ENCODE measurements at places on chromosomes 2 and 18.

DNA sequence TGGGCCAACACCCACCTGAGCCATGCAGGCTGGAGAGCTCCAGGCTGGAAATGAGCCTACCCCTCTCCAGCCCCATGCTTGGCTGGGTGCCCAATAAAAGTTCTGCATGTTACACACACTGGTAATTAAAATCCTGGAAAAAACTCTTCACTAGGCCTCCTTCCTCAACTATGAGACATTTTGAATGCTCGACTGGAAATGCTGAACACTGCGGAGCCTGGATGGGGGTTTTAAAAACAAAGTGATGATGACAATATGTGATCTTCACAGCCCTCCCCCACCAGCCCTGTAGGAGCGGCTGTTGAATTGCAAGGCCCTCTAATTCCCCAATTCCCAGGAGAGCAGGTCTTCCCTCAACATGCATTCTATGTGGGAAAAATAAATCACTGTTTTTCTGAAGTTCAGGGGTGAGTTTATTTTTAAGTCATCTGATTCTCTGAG, 179.2 kb downstream of the TTC32 start:
- DNase-seq, result no peak

DNA sequence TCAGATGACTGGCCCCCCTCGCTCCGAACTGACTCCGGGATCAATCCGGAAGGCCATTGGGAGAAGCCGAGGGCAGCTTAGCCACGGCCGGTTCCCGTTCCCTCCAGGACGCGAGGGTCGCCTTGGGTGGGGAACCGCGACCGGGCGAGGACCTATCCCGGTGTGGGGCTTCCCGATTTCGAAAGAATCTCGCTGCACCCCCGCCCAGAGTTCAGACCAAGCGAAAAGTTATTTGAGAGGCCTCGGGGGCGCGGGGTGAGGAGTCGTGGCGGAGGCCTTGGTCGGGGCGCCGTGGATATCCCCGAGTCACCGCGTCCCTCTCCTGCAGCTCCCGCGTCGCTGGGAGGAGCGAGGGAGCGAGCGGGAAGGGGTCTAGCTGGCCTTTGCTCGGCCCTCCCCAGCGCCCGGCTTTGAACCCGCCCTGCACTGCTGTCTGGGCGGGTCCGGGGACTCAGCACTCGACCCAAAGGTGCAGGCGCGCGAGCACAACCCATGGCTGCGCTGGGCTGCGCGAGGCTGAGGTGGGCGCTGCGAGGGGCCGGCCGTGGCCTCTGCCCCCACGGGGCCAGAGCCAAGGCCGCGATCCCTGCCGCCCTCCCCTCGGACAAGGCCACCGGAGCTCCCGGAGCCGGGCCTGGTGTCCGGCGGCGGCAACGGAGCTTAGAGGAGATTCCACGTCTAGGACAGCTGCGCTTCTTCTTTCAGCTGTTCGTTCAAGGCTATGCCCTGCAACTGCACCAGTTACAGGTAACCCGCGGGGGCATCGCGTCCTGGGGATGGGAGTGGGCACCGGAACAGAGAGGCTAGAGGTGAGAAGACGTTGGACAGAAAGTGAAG, at the start of gene CYP27A1:
CYP27A1 (plus strand) TSS at position 457 of the 837 bp plus-strand sequence; CDS start at position 493, 36 bp downstream.
- no peak for DNase-seq

GRCh38 chr18:11570073-11570588, 39.3 kb upstream of the SLC35G4 start:
- no peak for DNase-seq

DNA sequence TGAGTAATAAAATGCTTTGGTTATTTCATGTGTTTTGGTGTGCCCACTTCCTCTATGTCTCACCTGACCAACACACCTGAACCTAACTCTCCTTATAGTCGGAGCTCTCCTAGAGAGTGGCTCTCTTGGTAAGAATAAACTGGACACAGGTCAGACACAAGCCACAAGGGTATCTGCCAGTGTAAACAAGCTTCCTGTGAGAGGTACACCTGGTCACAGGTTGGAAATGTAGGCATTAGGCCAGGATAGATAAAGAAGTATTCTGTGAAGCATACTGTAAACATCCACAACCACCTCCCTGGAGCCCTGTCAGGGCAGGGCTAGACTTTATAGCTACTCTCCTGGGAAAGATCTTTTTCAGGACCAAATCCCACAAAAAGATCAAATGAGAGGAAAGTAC, 69.4 kb downstream of the ZDBF2 start:
- no peak for DNase-seq

DNA sequence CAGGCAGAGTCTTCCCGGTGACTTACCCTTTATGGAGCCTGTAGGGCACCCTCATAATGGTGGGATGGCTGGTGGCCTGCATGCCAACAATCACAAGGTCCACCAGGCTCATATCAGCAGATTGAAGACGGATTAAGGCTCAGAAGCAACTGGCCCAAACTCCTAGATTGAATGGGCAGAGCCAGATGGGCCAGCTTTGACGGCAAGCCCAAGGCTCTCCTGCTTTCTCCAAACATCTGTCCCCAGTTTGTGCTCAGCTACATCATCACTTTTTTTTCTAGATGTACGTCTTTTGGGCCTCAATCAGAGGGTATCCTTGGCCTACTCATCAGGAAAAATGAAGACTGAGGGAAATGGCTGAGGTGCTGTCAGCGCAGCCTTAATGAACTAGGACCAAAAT, 114.6 kb downstream of the VIT start:
- DNase-seq, result no peak

- DNase-seq, result no peak
Observed at GRCh38 chr2:215626812-215627281, 191.0 kb upstream of the FN1 start.

GRCh38 chr2:27264253-27264752, 1.5 kb upstream of the SLC30A3 start:
- no peak for DNase-seq

DNA sequence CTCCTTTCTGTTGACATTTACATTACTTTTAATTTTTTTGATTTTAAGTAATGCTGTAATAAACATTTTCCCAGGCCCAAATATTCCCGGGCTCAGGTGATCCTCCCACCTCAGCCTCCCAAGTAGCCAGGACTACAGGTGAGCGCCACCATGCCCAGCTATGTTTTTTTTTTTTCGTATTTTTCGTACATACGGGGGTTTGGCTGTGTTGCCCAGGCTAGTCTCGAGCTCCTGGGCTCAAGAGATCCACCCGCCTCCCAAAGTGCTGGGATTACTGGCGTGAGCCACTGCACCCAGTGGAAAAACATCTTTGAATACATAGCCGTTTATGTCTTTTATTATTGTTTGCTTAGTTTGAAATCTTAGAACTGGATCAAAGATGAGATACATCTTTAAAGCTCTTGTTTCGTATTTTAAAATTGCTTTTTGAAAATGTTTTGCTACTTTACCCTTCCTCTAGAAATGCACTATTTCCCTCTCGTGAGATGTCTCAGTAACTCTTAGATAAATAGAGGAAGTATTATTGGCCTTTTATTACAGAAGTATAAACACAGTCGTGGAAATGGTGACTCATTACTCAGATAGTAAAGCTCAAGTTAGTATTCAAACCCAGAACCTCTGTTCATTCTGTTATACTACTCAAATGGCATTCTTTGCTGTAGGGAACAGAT, 2.4 kb downstream of the SMCHD1 start:
- no peak for DNase-seq

GRCh38 chr2:227293531-227293930, 31.5 kb upstream of the MFF start:
- no peak for DNase-seq

DNA sequence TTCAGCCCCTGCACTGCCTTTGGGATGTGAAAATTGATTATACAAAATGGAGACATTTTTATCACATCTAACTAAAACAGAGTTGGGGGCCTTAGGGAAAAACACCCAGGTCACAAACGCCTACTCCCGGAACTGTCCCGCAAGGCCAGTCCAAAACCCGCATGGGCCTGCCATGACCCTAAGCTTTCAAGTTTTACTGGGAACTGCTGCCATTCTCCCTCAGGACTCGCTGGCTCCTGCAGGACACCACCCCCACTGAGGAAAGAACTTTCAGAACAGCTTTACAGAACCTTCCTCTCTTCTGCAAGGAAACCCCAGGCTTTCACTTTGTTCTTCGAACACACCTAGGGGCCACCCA, 320.4 kb upstream of the HS6ST1 start:
- DNase-seq, result no peak

DNA sequence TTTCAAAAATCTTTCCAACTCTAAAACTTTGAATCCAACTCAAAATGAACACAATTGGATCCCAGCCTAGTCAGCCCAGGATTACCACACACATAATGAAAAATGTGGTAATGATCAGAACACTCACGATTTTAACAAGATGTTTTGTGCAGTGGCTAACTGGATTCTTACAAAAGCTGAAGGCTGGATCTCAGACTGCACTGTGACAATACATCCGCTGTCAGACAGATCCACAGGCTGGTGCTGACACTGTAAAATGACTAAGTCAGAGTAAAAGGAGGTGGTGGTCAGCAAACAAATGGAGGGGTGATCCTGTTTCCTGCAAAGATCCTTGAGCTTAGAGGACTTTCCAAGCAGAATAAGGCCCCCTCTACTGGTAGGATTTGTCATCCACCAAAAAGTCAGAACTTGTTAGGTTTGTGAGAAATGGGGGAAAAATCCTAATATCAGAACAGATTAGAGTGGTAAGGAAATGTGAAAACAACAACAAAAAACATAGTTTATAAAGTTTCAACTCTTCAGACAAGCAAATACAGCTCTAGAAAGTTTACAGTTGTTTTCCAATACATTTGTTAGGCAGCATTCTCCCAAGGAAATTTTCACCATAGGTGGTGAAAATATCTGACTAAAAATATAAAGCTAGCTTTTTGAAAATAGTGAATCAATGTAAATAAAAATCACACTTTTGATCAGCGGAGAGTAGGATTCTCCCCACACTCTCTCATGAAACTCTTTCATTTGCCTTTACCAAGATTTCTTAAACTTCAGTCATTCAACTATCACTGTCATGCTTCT, 211.9 kb downstream of the AGPS start:
- DNase-seq, result no peak

DNA sequence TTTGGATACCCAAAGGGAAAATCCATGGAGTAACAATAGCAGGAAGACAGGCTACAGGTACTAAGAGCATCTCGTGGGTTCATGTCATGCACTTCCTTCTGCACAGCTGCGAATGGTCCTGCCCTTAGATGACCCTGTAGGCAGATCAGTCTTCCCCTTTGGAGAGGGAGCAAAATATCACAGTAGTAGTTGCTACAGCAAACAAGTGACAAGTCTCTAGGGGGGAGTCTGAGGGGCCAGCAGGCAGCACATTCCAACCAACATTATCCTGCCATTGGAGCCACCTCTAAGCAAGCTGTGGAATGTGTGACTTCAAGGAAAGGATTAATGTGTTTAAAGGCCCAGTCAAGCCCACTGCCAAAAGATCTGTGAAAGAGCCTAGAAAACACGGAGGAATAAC, 273.2 kb upstream of the PARD3B start:
- DNase-seq, result no peak

GRCh38 chr2:230202430-230203109, 17.2 kb downstream of the SP110 start:
- no peak for DNase-seq

DNA sequence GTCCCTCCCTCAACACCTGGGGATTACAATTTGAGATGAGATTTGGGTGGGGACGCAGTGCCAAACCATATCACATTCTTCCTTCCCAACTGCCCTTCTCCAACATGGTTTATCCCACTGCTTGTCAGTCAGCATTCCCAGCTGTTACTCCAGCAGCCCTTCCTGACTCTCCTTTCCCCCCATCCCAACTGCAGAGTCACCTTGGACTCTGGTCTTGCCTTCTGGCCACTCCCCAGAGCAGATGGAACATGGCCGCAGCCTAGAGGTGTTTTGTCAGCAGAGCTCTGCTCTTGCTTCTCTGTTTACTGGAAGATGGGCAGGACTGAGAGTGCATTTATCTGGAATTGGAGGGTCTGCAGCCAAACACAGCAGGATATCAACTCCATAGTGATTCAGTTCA, 51.2 kb upstream of the MEX3C start:
- no peak for DNase-seq

- DNase-seq, result no peak
Observed at GRCh38 chr2:217905395-217905794, 97.4 kb downstream of the TNS1 start.
